NCI-H226 (cell line): ENCODE measurements at places on chromosomes 6 and 20.
A peak's percentile ranks its signal among the peaks of the same experiment; 100 is the strongest.

DNA sequence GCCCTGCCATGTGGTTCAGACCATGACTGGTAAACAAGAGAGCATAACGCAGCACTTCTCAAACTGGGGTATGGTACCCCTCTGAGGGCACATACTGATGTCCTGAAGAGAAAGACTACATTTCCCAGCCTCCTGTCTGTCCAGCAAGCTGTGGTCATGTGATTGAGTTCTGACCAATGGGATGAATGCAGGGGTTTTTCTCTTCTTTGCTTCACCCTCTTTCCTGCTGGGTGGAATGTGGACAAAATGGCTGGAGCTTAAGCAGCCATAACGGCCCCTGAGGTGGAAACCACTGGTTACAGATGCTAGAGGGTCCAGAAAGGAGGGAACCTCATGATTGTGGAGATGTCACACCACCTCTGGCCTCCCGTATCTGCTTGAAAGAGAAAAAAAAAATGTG lies 19.4 kb upstream of the KCNB1 start:
- no peak for DNase-seq

- DNase-seq: no peak
These were observed 29.1 kb downstream of the ASXL1 start for GRCh38 chr20:32387252-32387651.

- DNase-seq: no peak
These were observed 12.5 kb downstream of the CST7 start for GRCh38 chr20:24961384-24962181.

GRCh38 chr6:95133578-95133977 lies 443.8 kb upstream of the MANEA start:
- DNase-seq: no peak

- no peak for DNase-seq
These were observed 469.8 kb upstream of the SOX4 start for GRCh38 chr6:21123507-21124436.

DNA sequence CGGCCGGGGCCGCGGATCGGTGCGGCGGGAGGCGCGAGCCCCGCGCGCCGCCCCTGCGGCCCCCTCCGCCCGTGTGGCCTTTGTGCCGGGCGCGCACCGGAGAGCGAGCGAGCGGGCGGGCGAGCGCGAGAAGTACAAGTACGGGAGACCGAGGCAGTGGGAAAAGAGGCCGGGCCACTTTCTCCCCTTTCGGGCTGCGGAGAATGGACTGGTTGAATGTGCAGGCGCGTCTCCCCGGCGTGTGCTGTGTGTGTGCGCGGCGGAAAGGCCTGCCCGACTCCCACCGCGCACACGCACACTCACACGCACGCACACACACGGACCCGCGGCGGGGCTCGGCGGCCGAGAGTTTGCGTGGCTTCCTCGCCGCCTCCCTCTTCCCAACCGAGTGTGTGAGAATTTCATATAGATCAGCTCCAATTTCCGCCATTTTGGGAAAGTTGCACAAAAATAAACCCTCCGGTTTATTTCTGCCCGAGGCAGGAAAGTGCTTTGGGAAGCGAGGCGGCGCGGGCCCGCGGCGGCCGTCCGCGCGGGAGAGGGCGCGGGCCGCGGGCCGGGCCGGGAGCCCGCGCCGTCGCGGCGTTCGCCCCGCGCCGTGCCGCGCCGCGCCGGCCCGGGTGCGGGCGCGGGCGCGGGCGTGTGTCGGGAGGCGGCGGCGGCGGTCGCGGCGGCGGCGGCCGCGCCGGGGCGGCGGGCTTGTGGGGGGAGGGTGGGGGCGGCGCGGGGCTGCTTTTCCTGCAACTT lies 1.1 kb downstream of the L3MBTL3 start:
- DNase-seq: peak; percentile 20

DNA sequence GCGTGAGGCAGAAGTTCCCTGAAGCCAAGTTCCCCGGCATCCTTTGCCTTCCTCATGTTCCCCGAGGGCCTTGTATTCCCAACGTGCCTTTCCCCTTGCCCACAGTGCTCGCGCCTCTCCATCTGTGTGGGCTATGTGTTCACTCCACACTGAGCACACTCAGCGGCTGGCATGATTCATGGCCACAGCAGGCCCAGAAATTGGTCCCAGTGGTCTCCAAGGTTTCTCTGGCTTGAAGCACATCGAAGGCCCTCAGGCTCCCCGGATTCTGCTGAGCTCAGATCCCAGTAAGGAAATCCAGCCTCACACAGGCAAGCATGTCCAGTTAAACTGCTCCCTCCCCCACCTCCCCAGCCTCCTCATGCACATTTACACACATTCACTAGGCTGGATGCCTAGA lies 123.6 kb downstream of the ISM1 start:
- no peak for DNase-seq

DNA sequence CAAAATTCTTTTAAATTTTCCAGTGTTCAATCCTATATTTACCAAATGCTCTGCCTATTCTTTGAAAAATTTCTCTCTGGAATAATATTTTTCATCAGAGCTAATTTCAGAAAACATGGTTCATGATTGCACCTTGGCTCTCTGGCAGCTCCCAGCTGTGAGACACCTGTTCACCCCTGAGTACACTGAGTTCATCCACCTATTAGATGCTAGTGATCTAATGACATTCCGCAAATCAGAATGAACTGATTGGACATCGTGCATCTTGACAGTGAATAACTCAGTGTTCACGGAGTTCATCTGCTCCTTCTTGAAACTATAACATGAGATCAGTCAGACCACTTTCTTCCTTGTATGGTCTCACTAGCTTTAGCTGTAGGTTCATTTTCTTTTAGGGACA lies 3.9 kb upstream of the SHPRH start:
- DNase-seq: no peak

DNA sequence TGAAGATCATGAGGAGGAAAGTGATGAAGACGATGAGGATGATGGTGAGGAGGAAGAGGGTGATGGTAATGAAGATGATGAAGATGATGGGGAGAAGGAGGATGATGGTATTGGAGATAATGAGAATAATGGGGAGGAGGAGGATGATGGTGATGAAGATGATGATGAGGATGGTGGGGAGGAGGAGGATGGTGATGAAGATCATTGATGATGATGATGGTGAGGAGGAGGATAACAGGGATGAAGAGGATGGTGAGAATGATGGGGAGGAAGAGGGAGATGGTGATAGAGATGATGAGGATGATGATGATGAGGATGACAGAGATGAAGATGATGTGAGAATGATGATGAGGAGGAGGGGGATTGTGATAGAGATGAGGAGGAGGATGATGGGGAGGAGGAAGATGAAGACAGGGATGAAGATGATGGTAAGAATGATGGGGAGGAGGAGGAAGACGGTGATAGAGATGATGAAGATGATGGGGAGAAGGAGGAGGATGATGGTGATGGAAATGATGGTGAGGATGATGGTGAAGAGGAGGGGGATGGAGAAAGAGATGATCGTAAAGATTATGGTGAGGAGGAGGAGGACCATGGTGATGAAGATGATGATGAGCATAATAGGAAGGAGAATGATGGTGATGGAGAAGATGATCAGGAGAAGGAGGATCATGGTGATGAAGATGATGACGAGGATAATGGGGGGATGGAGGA lies 273.7 kb downstream of the SMOC2 start:
- no peak for DNase-seq

GRCh38 chr6:160035693-160036330 lies 66.9 kb downstream of the IGF2R start:
- no peak for DNase-seq

DNA sequence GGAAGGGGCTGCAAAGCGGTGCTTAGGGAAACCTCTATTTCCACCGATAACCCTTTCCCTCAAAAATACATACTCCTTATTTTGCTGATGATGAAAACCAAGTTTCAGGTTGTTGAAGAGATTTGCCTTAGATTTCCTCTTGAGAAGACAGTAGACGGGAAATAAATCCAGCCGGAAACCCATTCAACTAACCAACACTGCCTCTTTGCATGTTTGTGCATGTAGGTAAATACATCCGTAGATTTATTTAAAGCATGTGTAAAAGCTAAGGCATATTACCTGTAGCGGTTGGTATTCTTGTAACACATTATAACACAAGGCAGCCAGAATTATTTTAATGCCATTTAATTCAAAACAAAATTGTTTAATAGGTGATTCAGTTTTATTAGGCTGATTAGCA lies 136.3 kb upstream of the SLC22A23 start:
- no peak for DNase-seq

- peak; percentile 97 for DNase-seq
These were observed 283.9 kb downstream of the TBC1D7 start for GRCh38 chr6:13044390-13044789.

DNA sequence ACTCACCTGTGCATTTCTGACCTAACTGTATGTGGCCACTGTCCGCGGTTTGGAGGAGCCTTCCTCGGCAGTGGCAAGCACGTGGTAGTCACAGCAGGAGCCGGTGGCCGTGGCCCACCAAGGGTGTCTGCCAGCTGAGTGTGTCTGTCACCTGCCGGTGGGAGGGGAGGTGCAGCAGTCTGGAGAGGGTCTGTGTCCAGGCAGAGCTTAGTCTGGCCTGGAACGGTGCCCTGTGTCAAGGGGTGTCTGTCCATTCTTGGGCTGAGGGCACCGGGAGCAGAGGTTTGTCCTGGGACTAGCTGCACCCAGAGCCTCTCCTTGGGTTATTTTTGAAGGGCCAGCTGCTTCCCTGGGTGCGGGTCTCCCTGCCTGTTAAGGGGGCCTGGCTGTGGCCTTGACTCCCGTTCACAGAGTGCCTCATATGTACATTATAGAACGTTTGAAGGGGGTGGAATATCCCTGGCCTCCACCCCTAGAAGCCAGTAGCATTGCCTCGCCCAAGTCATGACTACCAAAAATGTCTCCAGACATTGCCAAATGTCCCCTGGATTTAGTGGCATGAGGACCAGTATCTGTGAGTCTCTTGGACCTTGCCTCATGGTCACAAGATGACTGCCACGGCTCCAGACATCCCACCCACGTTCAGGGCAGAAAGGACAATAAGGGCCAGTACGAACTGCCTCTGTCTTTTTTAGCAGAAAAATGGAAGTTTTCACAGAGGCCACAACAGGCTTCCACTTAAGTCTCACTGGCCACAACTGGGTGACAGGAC lies 5.2 kb downstream of the RBM38 start:
- DNase-seq: no peak

DNA sequence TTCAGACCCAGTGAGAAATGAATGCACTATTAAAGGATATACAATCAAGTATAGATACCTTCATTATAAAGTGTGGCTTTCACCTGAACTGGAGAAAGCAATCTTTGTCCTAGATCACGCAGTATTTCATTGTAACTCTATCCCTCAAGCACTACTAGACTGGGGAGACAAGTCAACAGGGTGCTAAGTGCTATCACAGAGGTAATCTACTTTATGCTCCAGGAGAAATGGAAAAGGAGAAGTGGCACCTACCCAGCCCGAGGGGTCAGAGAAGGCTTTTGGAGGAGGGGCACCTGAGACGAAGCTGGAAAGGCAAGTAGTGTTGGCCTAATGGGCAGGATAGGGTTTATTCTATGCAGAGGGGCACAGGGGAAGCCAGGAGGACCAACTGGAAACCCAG lies 17.1 kb downstream of the ZHX3 start:
- no peak for DNase-seq

- DNase-seq: peak; percentile 70
These were observed at the start of gene SPEF1 for GRCh38 chr20:3781153-3781910. TSS of gene SPEF1 (minus strand) at chr20:3781448. CDS start at chr20:3781287, 161 bp downstream.

GRCh38 chr6:116070616-116071389 lies 10.1 kb upstream of the FRK start:
- DNase-seq: no peak

DNA sequence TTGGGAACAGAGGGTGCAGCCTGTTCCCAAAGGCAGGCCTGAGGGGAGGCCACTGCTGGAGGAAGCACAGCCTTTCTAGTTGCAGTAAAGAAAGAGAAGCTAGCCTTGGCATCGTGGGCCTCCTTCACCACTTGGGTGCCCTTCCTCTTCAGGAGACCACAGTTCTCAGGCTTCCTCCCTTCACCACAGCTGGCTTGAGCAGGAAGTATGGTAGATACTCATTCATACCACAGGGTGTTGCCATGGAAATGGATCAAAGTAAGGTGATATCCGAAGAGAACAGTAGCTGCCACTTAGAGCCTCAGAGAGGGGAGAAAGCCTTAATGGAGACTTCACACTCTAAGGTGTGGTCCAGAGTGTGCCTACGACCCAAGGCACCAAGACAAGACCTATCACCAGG lies 120.4 kb upstream of the RIPOR2 start:
- DNase-seq: no peak

GRCh38 chr6:133699741-133700385 lies 189.1 kb upstream of the TCF21 start:
- DNase-seq: no peak

DNA sequence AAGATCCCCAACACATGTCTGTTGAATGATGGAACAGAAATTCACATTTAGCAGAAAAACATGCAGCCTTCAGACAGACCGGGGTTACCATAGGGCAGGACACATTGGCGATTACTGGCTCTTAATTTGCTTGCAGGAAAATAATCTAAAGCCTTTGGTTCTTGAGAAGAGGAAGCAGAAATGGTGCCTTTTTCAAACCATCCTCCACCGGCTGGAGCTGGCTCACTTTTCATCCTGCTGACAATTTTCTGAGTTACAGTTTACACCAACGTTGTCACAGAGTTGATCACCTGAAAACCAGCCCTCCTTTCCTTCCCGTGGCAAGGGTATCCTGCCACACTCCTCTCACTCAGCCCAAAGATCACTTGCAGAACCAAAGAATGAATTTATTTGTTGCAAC lies 32.6 kb downstream of the SF3B5 start:
- DNase-seq: no peak

- DNase-seq: peak; percentile 29
These were observed 71.0 kb upstream of the SAMD3 start for GRCh38 chr6:130293800-130294199.

GRCh38 chr6:134706806-134707205 lies 243.1 kb downstream of the ALDH8A1 start:
- peak; percentile 85 for DNase-seq

DNA sequence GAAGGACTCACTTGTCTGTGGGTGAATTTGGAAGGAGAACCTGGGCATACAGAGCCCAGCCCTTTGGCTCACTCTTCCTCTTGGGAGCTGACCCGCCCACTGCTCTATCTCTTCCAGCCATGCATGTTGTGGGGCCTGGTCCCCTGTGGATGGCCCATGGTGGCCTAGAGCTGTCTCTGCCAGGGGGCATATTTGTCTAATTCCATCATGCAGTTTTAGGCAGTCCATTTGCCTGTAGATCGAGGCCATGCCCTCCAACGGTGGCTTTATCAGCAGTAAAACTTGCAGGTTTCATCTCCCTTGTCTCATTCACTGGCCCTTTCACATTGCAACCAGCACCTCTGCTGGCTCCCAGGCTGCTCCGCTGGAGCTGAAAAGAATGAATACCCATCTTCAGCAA lies 12.9 kb upstream of the EZR start:
- DNase-seq: no peak

GRCh38 chr6:33592595-33593413 lies 12.7 kb upstream of the BAK1 start:
- DNase-seq: no peak

- DNase-seq: no peak
These were observed 19.1 kb downstream of the XRN2 start for GRCh38 chr20:21322083-21322710.

DNA sequence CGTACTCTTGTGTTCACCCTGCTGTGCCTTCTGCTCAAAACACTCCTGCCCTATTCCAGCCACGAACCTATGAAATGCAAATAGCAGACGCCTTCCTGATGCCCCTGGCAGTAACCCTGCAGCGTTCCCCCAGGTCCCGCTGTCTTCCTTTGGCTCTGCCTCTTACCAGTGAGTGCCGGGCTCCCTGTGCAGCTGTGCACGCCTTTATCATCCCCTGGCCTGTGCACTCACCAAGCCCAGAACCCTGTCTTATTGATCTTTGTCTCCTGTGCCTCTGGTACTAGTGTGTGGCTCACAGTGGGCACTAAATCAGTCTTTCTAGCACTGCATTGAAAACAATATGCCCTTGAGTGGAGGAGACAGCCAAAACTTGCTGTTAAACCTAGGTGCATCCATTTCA lies 19.7 kb downstream of the ZDHHC14 start:
- no peak for DNase-seq

- DNase-seq: peak; percentile 98
These were observed 21.9 kb downstream of the SGK1 start for GRCh38 chr6:134295953-134296553.
